ENCODE measurements at places on chromosomes 11 and 22.
A peak's percentile ranks its signal among the peaks of the same experiment; 100 is the strongest.

GRCh38 chr22:45631841-45632238 lies 39.8 kb upstream of the ATXN10 start:
- no peak for DNase-seq

DNA sequence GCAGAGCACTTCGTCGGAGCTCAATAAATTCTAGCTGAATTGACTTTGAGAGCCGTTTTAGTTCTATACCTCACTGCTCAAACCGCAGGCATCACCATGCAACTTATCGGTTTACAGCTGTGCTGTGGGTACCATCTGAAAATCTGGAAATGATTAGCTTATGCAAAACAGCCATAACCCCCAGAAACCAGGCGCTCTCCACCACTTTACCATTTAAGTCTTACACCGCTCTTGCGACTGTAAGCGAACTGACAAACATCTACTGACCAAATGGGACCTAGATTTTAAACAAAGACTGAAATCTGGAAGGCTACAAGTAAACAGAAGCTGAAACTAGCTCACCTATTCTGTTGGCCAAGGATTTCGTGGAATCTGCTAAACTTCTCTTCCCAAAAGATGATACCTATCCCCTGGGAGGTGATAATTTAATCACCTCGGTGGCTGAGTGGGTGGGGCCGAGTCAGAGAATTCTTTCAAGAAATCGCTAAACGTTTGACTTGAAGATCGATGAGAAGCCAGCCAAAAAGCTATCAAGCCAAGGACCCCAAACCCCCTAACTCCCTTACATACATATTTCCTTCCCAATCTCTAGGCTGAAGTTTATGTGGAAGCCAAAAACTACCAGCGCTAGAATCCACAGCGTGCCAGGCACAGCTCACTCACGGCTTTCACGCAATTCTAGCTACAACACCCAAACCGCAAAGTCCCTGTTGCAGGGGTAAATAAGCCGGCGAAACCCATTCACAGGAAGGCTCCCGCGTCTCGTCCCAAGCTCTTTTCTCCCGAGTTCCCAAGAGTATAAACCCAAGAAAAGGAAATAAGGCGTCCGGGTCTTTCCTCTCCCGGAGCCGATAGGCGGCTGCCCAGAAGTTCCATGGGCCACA lies 644 bp downstream of the SPTY2D1 start:
- peak; percentile 14 for DNase-seq

DNA sequence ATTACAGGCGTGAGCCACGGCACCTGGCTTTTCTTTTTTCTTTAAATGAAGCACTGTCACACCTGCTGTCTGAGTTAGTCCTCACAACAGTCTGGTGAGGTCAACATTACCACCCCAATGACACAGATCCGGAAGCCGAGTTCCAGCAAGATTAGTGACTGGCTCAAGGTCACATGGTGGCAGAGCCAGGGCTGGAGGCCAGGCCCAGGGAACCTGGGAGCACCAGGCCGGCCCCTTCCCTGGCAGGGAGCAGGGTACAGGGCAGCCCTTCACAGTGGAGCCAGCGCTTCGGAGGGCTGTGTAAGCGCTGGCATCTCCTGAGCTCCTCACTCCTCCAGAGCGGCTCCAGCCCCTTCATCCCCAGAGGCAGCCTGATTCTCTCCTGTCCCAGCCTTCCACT lies 118.7 kb downstream of the ST3GAL4 start:
- DNase-seq, result no peak

- no peak for DNase-seq
These were observed 35.1 kb downstream of the RRP8 start for GRCh38 chr11:6568191-6568918.

GRCh38 chr11:63761931-63762653 lies 6.5 kb downstream of the ZFTA start:
- no peak for DNase-seq

GRCh38 chr11:112368381-112368780 lies 107.7 kb upstream of the PLET1 start:
- DNase-seq, result no peak

GRCh38 chr11:63491636-63492372 lies 837 bp upstream of the PLAAT5 start:
- no peak for DNase-seq

DNA sequence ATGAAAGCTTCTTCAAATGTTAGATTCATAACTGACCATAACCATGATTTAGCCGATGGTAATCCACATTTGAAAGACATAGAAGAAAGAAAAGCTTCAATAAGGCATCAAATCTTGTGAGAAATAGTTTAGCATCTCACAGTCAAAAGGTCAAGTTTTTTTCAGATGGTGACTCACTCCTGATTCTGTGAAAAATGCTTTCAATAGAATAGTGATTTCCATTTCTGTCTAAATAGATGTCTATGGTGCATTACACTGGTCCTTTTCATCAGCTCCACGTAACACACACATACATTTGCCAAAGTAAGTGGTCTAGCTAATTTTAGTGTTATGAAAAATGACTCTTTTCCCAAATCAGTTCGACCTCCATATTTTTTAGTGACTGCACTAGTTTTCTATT lies 139.2 kb downstream of the LRRC4C start:
- DNase-seq, result no peak

GRCh38 chr22:25148149-25148691 lies 51.4 kb upstream of the CRYBB3 start:
- no peak for DNase-seq

DNA sequence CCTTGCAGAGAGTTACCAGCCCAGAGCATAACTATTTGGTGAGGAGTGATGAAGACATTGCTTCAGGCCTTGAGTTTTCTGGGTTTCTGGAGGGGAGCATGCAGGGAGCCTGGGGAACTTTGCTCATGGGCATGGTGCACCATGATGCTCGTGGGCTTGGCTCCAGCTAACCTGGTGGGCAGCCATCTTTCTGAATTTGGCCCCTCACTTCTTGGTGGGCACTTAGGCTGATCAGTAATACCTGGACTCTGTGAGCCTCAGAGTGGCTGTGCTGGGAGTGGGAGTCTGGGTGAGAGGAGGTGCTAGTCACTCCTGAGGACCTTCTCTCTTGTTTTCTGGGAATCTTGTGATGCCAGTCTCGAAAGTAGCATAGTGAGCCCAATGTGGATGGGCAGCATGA lies 30.6 kb downstream of the AMPD3 start:
- DNase-seq, result no peak

- no peak for DNase-seq
These were observed 517 bp downstream of the HIRA start for GRCh38 chr22:19430890-19431541.

DNA sequence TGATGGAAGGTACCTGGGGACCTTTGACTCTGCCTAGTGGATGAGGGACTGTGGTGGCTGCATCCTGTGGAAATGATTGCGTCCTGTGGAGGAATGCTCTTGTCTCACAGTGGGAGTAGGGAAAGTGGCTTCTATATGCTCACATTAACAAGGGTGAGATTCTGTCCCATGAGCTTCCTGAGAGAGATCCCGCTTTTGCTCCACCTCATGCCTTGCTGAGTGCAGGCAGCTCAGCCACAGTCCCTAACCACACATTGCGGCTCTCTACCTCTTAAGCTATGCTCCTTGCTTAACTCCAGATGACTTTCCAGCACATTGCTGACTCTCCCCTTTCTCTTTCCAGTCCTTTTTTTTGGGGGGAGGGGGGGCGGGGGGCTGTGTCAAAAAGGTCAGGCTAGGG lies 45.0 kb downstream of the TEAD1 start:
- DNase-seq, result no peak

- DNase-seq, result no peak
These were observed 30.4 kb downstream of the OR6Q1 start for GRCh38 chr11:58060939-58061672.

DNA sequence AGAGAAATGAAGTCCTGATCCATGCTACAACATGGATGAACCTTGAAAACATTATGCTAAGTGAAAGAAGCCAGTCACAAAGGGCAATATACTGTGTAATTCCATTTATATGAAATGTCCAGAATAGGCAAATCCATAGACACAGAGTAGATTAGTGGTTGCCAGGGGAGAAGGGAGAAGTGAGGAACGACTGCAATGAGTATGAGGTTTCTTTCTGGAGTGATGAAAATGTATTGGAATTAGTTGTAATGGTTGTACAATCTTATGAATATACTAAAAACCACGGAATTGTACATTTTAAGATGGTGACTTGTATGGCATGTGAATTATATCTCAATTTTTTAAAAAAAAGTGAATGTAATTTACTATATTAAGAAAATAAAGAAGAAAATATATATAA lies 83.1 kb upstream of the GDPD4 start:
- DNase-seq, result no peak

- no peak for DNase-seq
These were observed 418.7 kb upstream of the ANO5 start for GRCh38 chr11:21774212-21774611.

DNA sequence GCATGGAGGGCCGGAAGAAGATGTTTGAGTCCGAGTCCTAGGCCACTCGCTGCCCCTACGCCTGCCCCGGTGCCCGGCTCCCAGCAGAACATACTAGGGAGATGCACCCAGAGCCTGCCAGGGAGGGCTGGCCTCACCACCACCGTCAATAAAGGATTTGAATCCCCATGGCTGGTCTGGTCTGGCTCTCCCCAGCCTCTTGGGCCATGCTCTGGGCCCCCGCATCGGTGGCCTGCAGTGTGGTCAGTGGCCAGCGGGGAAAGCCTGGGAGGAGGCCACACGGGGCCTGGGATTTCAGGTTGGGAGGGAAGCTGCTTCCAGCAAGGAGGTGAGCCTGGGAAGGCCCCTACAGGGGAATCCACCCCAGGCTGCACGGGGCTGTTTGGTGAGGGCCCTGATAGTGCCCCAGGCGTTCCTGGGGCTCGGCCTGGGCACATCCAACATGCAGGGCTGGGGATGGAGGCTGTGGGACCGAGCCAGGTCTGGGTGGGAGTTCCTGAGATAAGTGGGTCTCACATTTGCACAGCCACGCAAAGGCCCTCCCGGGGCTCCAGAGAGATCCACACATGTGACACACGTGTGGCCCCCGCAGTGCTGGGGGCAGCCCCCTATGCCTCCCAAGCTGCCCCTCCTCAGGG lies 2.8 kb downstream of the TNNI2 start:
- no peak for DNase-seq

DNA sequence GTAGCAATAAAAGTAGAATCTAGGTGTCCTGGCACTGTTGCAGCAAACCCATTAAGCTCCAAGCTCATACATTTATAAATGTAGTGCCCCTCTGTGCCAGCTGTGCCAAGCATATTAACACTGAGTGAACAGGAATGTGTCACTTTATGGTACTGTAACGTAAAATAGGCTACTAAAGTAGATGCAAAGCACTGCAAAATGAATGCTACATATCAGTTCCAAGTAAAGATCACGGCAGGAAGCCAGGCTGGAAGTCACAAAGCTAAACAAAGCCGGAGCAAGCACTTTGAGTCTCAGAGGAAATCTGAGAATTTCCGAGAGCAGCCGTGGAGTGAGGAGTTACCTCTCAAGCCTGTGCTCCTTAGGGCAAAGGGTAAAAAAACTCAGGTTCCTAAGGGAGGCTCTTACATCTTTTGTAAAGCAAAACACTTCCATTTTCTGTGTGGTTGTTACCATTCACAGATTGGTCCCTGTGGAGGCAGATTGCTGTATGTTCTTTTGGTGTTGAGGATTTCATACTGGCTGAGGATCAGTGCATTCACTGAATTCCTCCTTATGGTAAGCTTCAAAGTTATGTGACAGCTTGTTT lies 85.7 kb downstream of the WNT11 start:
- no peak for DNase-seq

DNA sequence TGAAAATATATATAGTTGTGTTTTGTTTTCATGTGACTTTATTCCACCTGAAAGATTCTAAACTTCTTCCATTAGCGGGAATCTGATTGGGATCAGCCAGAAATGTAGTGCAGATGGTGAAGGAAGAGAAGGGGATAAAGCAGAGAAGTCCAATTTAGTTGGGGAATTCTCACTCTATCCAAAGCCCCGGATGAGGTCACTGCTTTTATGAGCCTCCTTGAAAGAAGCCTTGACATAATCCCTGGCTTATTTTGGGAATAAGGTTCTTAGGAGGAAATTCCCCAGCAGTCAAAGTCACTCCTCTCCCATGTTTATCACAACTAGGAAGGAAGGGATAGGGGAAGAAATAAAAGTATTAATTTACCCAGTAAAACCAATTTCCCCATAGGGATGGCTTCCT lies 41.1 kb downstream of the OSBP start:
- no peak for DNase-seq

DNA sequence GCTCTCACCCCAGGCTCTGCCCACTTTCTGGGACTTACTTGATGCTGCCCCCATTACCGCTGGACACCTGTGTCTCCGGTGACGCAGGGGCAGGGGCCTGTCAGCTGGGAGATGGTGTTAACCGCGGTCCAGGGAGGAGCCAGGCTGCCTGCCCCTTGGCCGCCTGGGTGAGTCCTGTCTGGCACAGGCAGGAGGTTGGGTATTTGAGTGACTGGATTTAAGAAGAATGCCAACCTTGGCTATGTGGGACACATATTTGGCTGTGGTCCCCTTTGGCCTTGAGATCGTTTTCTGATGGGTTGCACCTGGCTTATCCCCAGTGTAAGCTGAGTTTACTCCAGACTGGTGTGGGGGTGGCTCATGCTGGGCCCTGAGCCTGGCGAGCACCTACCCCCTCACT lies 2.5 kb downstream of the MUC6 start:
- no peak for DNase-seq

- no peak for DNase-seq
These were observed 19.1 kb downstream of the LRP5 start for GRCh38 chr11:68331338-68331947.
